ENCODE measurements at places on chromosomes 3 and 15. TPM values are rescaled to one million over a fixed set of nuclear protein-coding genes. Genes with fewer than 3 reads are reported as not detected.

The CNTN4 gene
- 0.33 TPM for total RNA-seq

The GHSR gene
- total RNA-seq = not detected

The SLCO3A1 gene
- total RNA-seq = 0.65 TPM

The SPESP1 gene
- 2.3 TPM for total RNA-seq

The IQCF5 gene
- not detected for total RNA-seq

The TM6SF1 gene
- total RNA-seq = 26.3 TPM

The CYP8B1 gene
- not detected for total RNA-seq

The MOBP gene
- total RNA-seq = 0.19 TPM

The PP2D1 gene
- not detected for total RNA-seq

The GUCA1C gene
- total RNA-seq = not detected

The PLS1 gene
- total RNA-seq = 1.3 TPM

The PDHB gene
- total RNA-seq = 45.7 TPM

The HACD3 gene
- 90.8 TPM for total RNA-seq

The SCG5 gene
- total RNA-seq = 0.57 TPM
